Tongue (tissue), 3 donors: ENCODE measurements at places on chromosomes 5 and 9. TPM values are rescaled to one million over a fixed set of nuclear protein-coding genes. Genes with fewer than 3 reads are reported as not detected.

Gene KIF24
- total RNA-seq: 4.9 TPM

Gene DENND1A
- 24.0 TPM for total RNA-seq

Gene CNTNAP3
- total RNA-seq: 18.9 TPM

Gene C9orf153
- total RNA-seq: not detected

Gene ANKRD18A
- total RNA-seq: 0.51 TPM
